Amniotic stem cell (primary cell): ENCODE measurements at places on chromosomes 12 and 14.

- DNase-seq, result no peak
Observed at GRCh38 chr14:106021832-106022231, 495.4 kb downstream of the TMEM121 start.

DNA sequence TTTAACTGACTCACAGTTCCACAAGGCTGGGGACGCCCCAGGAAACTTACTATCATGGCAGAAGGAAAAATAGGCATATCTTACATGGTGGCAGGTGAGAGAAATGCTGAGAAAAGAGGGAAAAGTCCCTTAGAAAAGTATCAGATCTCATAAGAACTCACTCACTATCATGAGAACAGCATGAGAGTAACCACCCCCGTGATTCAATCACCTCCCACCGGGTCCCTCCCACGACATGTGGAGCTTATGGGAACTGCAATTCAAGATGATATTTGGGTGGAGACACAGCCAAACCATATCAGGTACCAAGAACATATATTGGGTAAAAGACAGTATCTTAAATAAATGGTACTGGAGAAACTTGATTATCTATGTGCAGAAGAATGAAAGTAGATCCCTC is 100.3 kb upstream of the FAR2 start:
- DNase-seq, result no peak

DNA sequence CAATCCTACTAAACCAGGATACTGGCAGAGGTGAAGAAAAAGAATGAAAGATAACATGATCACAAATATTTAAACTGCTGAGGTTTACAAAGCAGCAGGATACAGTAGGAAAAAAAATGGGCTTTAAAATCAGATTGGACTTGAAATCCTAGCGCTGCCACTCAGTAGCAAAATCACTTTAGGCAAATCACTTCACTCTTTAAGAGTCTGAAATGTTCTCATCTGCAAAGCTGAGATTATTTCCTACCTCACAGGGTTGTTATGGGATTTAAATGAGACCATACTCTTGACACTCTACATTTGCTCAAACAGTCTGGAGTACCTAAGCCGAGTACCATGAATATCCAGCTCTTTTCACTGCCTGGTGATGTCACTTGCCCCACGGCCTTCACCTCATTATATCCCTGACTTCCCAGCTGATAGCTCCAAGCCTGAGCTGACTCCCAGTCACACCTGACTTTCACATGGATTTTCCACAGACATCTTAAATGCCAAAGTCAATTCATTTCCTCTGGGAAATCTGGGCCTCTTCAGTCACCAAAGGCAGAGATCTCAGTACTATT is 60.2 kb downstream of the UBR7 start:
- no peak for DNase-seq

GRCh38 chr12:120640861-120641833 is 721 bp downstream of the CABP1 start:
- DNase-seq, result no peak

DNA sequence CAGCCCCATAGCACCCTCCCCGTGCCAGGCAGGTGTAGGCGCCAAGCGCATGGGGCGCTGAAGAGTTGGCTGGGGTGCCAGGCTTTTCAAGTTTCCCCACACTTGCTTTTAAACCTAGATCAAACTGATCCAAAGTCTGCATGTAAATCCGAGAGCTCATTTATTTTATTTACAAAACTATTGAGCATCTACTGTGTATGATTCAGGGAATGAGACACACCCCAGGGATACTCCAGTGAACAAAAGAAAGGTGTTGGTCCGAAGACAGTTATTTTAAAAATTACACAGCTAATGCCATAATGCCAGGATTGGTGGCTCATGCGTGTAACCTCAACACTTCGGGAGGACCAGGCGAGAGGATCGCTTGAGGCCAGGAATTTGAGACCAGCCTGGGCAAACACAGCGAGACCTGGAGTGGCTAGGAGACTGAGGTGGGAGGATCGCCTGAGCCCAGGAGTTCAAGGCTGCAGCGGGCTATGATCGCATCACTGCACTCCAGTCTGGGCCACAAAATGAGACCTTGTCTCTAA is 780 bp upstream of the SLC41A2 start:
- no peak for DNase-seq

DNA sequence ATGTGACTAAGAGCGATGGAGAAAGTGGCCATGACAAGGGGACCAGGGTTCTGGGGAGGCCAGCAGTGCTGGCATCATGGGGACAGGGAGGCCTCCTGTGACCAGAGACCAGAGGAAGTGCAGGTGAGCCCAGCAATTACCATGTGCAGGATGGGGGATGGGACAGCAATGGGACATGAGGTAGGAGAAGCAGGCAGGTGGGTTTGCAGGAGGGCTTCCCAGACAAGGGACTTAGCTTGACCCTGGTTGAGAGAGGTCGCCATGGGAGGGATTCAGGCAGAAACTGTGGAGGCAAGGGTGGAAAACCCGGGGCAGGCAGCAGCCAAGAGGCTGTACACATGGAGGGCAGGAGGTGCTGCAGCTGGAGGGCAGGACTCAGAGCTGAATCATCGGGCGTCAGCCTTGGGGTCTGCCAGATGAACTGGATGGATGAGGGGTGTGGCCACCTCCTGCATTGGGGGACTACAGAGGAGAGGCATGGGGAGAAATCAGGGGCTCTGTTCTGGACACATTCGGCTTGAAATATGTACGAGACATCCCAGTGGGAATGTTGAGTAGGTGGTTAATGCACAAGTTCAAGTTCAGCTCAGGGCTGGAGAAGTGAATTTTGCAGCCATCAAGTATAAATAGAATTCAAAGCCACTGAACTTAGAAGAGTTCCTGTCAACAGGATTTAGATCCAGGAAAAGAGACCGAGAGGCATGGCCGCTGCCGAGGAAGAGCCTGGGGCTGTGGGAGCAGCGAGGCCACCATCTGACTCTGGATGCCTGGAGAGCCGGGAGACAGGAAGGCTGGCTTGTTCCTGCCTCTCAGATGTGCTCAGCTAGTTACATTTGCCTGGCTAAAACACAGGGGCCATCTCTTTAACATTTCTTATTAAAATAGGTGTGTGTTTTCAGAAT is 36.6 kb downstream of the SFSWAP start:
- no peak for DNase-seq

- no peak for DNase-seq
Observed at GRCh38 chr12:27276275-27276674, 32.2 kb downstream of the STK38L start.

GRCh38 chr12:39405580-39405979 is 37.3 kb downstream of the KIF21A start:
- no peak for DNase-seq

GRCh38 chr14:53857625-53858344 is 98.8 kb downstream of the BMP4 start:
- no peak for DNase-seq

DNA sequence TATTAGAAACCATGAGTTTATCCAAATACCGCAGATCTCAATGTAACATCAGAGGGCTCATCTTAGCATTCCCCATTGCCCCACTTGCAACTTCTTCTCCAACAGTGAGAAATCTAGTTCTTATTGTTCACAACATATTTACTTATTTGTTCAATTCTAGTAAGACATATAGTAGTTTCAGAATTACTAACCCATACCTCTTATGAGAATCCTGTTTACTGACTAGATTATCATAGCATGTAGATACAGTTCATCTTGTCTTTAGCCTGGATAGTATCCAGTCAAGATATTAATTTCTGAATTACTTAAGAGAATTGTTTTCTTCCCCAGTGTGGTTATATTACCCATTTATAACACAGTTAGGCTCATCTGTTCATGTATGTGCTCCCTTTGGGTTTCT is 80.6 kb downstream of the NIN start:
- no peak for DNase-seq

- DNase-seq, result no peak
Observed at GRCh38 chr14:77579780-77580179, 36.7 kb downstream of the SPTLC2 start.

GRCh38 chr14:104678346-104678745 is 11.1 kb upstream of the INF2 start:
- DNase-seq, result no peak

- DNase-seq, result no peak
Observed at GRCh38 chr14:79144896-79145295, 974.7 kb downstream of the NRXN3 start.
